ENCODE measurements at places on chromosomes 1 and 21.

GRCh38 chr21:46421756-46422555 is 36.7 kb upstream of the DIP2A start:
- no peak for DNase-seq

- DNase-seq, result no peak
Observed at GRCh38 chr1:159239551-159240220, 35.0 kb downstream of the ACKR1 start.

DNA sequence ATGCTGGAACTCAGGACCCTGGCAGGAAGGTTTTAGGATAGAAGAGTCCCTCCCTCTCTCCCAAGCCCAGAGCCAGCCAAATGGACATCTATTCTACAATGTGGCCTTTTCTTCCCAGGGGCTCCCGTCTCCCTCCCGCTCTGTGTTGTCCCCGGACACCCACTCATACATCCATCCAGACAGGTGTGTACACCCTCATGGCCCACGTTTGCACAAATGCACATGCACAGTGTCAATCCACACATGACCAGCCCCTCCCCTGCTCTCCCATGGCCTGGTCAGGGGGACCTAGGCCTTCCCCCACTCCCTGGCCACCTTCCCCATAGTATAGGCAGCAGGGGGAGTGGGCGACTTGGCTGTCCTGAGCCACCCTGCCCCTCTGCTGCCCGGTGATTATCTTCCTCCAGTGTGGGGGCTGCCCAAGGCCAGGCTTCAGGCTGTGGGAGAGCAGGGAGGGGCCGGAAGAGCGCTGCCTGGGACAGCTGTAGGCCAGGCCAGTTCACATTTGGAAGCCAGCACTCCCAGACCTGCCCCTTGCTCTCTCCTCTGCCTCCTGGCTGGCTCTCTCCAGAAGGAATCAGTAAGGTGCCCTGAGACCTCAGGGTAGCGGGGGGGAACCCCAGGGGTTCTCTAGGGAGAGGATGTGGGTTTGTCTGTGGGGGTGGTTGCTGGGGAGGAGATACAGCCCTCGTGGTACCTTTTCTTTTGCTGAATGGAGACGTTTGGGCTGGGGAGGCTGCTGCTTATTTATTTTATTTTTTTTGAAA is 4.1 kb upstream of the PTPN7 start:
- peak; percentile 86 for DNase-seq

GRCh38 chr1:178927003-178927402 is 56.1 kb upstream of the ANGPTL1 start:
- DNase-seq, result no peak

DNA sequence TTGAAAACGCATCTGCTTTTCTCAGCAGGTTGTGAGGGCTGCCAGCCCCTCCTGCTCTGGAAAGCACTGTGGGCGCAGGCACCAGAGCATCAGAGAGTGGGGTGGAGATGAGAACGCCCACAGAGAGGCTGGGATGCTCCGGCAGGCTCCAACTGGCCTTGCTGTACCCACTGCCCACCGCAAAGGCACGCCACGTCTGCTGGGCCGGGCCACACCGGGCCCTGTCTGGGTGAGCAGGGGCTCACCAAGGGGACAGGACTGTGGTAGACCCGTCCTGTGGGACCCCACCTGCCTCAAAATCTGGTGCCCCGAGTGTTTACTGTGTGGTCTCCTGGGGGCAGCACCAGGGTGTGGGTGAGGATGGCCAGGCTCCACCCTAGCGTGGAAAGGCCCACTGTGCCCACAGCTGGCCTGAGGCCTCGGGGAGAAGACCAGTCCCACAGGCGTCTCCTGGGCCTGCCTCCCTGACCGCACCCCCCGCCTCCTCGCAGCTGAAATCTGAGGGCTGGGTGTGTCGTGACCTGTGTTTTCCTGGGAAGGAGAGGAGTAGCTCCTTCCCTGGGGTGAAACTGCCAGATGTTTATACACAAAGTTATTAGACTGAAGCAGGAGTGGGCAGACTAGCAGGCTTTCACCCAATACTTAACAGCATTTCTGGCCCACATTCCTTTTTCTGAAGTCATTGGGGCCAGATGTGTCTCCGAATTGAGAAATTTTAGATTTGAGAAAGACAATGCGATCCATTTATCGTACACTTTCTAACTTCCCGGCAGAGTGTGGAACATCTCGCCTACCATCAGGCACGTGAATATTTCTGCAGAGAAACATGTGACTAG is 53.8 kb downstream of the STUM start:
- no peak for DNase-seq

GRCh38 chr1:201889090-201889968 is 631 bp downstream of the SHISA4 start:
- DNase-seq, result no peak
